Hematopoietic multipotent progenitor cell treated with erythropoietin and hydrocortisone succinate and interleukin-3 and kit ligand, for 17 days (in vitro differentiated cells): ENCODE measurements at places on chromosomes 7 and 10.

GRCh38 chr7:10952588-10952987, 21.1 kb upstream of the PHF14 start:
- DNase-seq = no peak

- DNase-seq = no peak
Observed at GRCh38 chr7:22319424-22320403, 37.2 kb downstream of the RAPGEF5 start.

DNA sequence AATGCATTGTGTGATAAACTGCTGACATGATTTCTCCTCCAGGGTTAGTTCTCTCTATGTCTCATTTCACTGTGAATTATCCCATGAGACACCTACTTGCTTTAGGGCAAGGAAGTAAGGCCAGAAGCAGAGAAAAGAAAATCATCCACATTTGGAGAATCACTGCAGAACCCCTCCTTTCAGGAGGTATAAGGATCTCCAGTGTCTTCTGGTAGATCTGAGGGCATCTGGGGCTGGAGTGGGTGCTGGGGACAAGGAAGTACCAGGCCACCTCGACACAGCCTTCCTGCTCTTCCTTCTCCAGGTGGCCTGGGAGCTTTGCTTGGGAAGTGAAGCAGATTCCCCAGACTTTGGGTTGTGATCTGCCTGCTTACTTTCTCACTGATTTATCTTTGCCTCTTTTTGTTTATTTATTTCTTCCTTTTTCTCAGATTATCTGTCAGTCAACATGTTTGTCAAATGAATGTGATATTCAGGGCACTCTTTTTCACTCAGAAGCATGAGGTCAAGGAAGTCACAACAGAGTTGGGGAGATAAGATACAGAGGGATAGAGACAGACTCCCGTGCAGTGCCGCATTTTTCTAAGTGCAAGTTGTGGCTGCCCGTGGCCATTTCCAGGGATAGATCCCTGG, 12.4 kb upstream of the CAMK2G start:
- no peak for DNase-seq

DNA sequence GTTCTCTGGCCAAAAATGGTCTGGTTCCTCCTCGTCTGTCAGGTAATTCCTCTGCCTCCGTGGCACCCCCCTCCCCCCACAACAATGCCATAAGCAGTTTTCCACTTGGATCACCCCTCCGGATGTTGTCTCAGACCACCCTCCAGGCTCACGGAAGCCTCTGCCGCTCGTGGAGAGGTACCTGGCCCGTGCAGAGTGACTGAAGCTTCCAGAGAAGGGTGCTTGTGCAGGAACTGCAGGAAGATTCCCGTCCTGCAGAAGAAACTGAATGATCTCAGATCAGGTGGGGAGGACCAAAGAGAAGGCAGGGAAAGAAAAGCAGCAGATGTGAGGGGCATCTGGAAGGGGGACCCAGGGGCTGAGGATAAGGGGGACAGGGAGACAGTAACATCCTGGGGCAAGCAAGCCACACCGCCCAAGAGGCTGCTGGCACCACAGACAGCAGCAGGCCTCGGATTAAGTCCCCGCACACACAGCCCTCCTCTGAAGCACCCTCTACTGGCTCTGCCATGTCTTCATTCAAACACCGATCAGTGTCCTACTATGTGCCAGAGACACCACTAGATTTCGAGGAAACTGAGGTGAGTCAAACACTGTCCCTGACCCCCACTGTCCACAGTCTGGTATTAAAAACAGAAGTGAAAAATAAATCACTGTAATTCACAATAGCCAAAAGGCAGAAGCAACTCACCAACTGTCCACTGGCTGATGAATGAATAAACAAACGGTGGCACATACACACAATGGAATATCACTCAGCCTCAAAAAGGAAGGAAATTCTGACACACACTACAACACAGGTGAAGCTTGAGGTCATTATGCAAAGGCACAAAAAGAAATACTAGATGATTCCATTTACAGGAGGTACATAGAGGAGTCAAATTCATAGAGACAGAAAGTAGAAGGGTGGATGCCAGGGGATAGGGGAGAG, 26.4 kb downstream of the KIAA1549 start:
- DNase-seq = no peak

- DNase-seq = no peak
Observed at GRCh38 chr10:123187781-123188180, 33.6 kb downstream of the BUB3 start.

DNA sequence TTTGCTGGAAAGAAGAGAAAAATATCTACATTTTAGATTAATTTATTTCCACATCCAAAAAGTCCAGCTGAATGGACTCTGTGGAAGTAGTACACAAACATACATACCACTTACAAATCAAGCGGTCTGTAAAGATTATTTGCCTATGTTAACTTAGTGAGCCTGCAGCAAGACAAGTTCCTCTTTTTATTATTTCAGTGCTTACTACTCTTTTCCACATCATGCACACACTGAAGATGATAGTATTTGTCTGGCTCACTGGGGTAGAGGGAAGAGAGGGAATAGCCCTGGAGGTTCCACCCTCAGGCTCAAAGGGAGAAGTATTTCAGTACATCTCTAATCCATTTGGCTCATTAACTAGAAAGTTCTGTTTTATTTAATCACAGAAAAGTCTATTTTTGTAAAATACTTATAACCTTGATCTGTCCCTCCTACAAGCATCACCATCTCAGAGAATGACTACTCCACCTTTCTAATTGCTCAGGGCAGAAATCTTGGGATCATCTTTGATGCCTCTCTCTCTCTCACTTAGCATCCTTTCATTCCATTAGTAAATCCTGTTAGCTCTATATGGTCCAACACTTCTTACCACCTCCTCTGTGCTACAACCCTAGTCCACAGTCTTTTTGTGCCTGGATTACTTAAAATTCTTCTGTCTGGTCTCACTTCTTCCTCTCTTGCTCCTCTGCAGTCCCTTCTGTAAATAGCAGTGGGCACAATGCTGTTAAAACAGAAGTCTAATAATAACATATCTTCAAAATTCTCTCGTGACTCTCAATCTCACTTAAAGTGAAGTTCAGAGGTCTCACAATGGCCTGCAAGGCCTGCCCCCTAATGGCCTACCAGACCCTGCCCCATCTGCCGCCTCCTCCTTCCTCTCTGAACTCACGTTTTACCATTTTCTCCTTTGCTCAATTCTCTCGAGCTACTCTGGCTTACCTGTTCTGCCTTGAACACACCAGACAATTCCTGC, 64.3 kb upstream of the CCDC6 start:
- DNase-seq = no peak

DNA sequence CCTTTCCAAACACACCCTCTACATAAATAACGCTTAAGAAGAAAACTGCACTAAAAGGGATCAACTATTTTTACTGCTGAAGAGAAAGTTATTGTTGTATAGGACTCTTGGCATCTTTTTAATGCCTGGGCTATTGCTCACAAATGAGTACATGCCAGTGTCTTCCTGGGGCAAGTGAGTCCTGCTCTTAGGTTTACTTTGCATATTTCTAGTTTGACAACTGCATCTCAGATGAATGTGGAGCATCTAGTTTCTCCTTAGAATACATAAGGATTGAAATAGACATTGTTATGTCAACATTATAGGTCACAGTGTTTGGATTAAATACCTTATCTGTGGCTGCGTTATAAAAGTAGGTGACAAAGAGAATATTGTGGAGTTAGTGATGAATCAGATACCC, 44.5 kb downstream of the PSMC2 start:
- no peak for DNase-seq

- no peak for DNase-seq
Observed at GRCh38 chr7:104928721-104929400, 85.1 kb upstream of the KMT2E start.

DNA sequence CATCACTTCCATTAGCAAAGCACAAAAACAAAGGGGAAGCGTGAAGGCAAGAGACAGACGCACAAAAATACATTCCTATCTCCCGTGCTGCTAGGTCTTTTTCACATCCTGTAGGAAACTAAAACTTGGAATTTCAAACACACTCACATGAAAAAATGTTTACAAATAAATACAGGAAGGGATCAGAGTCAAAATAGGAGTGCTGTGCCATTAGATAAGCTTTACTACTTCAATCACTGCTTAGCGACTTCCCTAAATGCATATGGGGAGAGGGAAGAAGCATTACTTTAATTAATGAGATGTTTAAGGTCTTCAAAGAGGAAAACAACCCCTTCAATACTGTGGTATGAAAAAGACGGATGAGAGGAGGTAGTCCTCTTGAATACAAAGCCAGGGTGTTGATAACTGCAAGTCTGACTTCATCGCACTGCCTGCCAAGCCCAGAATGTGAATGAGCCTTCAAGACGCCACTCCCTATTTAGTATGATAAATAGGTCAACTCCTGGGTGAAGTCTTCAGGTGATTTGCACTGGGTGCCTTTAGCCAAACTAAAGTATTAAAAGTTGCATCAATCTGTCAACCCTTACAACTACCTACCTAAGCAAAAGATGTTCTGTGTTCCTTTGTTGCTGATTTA, 13.9 kb downstream of the PARD3 start:
- DNase-seq = no peak

- no peak for DNase-seq
Observed at GRCh38 chr10:23318359-23318758, 26.2 kb downstream of the C10orf67 start.

- no peak for DNase-seq
Observed at GRCh38 chr7:140238778-140239652, 62.2 kb upstream of the KDM7A start.

DNA sequence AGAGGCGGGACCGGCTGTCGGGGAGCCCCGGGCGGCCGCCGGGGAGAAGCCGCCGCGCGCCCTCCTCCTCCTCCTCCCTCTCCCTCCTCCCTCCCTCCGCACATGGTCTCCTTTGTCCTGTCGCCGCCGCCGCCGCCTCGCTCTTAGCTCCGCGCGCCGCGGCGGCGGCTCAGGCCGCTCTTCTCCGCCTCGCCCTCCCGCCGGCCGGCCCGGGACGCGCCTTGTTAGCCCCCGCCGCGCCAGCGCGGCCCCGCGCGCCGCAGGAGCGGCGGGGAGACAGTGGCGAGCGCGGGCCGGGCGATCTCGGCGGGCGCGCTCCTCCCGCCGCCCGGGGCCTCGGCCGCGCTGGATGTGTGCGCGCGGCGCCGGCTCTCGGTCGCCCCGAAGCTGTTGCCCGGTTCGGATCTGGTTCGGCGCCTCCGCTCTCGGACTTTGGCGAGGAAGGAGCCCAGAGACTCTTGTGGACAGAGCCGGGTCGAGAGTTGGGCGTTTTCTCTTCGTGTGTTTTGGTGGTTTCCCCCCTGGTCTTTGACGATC, 437.4 kb upstream of the GALNT17 start:
- no peak for DNase-seq

DNA sequence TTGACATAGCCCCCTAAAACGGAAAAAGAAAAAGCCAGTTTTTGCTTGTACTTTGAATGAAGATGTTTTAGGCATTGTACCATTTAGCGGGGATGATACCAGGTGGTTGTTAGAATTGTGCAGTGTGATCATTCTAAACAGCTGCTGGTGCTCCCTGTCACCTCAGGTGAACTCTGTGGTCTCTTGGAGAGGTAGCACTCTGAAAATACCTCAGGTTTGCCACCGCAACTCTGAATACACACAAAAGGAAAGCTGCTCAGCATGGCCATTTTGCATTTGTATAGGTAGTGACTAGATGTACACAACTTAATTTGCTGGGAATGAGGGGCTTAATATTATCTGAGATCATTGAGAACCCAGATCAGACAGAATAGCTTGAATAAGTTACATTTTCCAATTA, 52.6 kb downstream of the PLEKHA8 start:
- DNase-seq = no peak

GRCh38 chr7:37070031-37070430, 345.7 kb upstream of the AOAH start:
- no peak for DNase-seq

DNA sequence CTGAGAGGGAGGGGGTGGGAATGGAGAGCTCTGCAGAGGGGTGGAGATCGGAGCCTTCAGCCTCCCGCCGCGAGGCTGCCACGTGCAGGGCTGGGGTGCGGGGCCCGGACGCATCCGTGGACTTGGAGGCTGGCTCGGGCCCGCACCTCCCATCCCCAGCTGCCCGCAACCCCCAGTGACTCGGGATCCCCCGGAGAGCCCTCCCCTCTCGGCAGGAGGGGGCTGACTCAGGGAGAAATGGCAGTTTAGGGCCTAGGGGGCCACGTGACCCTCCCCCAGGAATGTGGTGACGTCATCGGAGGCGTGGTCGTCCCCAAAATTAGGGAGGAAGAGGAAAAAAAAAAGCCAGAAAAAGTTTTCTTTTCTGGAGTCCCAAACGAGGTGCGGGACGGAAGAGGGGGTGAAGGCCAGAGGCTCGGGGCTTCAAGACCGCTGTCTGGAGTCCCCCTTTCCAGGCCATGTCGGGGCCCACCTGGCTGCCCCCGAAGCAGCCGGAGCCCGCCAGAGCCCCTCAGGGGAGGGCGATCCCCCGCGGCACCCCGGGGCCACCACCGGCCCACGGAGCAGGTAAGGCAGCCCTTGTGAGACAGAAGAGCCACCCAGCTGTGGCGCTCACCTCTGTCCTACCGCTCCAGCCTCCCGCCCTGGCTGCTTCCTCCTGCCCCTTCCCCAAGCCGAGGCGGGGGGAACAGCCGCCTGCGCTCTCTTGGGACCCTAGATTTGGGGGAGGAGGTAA, at the start of gene TRIP6:
Gene TRIP6, plus strand, starts transcription at position 348 of the 736 bp plus-strand sequence. Its CDS starts 111 bp downstream, at position 459.
- peak; percentile 70 for DNase-seq

GRCh38 chr10:117497736-117498135, 44.8 kb upstream of the EMX2 start:
- no peak for DNase-seq

DNA sequence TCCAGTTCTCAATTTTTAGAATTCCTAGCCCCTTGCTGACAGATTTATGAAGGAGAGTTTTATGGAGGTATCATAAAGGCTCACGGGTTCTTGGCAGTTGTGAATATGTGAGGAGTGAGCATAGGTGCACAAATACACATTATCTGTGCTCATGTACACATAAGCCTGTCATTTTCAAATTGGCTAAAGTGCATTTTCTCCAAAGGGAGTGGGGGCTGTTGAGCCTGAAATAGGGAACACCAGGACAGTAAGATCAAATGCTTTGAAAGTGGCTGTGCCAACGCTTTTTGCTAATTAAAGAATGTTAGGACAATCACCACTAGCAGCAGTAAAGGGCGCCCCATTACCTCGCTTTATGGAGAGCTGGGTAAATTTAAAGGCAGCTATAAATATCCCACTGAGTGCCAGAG, 8.3 kb upstream of the LRRC4 start:
- DNase-seq = no peak
